ENCODE measurements at places on chromosomes 5 and 9.

- DNase-seq: no peak
Measured at GRCh38 chr5:96928931-96929708, 6.8 kb upstream of the LNPEP start.

DNA sequence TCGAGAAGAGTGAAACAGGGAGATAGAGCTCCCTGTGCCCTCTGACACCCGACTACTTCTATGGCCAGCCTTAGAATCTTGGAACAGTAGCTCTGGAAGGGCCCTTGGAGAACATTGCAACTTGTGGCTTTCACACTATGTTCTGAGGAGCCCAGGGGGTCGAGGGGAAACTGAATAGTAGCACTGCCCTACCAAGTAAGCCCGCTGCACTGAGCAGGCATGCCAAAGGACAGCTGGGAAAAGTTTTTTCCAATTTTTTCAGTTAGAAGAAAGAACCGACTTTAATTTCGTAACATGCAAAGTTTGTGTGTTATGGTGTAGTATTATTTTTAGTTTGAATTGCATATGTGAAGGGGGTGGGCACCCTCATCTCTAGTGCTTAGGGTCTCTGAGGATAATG lies 10.9 kb downstream of the SMIM3 start:
- no peak for DNase-seq

GRCh38 chr5:104977529-104977928 lies 1414.9 kb upstream of the NUDT12 start:
- no peak for DNase-seq

DNA sequence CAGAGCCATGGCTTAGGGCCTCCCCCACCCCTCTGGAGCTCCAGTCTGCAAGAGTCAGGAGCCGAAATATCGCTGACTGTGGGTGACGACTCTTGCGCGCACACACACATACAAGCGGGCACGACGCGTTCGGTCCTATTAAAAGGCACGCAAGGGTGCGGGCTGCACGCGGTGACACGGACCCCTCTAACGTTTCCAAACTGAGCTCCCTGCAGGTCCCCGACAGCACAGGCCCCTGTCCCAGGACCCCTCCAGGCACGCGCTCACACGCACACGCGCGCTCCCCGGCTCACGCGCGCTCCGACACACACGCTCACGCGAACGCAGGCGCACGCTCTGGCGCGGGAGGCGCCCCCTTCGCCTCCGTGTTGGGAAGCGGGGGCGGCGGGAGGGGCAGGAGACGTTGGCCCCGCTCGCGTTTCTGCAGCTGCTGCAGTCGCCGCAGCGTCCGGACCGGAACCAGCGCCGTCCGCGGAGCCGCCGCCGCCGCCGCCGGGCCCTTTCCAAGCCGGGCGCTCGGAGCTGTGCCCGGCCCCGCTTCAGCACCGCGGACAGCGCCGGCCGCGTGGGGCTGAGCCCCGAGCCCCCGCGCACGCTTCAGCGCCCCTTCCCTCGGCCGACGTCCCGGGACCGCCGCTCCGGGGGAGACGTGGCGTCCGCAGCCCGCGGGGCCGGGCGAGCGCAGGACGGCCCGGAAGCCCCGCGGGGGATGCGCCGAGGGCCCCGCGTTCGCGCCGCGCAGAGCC lies at the start of gene GRIN1:
GRIN1 (plus strand) TSS at position 433 of the 746 bp plus-strand sequence. CDS start 333 bp downstream, outside the sequence.
- DNase-seq: no peak

DNA sequence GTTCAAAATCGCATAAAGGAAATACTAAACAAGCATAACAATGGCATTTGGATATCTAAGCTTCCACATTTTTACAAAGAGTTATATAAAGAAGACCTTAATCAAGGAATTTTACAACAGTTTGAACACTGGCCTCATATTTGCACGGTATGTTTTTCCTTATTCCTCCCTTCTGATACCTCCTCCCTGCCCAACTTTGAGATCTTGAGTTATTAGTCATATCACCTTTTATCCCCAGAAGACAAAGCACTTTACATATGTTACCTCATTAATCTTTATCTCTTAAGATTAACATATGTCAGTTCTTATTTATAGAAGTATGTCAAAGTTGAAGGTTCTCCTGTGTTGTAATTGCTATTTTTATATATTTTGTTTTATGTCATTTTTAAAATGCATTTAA lies 29.8 kb downstream of the TDRD7 start:
- no peak for DNase-seq

DNA sequence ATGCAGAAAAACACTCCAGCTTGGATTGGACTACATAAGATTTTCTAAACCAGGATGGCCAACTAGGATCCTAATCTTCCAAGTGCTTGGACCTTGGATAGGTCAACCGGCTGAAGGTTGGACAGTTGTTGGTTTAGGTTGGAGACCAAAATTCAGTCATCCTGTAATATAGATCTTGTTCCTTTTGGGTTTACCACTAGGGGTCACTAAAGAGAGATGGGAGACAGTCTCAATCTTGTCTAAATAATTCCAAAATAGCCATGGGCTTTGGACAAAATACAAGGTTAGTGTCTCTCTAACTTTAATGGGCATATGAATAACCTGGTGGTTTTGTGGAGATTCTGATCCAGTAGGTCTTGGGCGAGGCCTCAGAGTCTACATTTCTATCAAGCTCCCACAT lies 148.7 kb upstream of the ERCC6L2 start:
- no peak for DNase-seq

- DNase-seq: no peak
Measured at GRCh38 chr9:114450181-114450580, 55.1 kb downstream of the WHRN start.

GRCh38 chr5:8329773-8330172 lies 460.8 kb downstream of the MTRR start:
- DNase-seq: no peak

- no peak for DNase-seq
Measured at GRCh38 chr5:43572357-43572756, 15.5 kb upstream of the PAIP1 start.

DNA sequence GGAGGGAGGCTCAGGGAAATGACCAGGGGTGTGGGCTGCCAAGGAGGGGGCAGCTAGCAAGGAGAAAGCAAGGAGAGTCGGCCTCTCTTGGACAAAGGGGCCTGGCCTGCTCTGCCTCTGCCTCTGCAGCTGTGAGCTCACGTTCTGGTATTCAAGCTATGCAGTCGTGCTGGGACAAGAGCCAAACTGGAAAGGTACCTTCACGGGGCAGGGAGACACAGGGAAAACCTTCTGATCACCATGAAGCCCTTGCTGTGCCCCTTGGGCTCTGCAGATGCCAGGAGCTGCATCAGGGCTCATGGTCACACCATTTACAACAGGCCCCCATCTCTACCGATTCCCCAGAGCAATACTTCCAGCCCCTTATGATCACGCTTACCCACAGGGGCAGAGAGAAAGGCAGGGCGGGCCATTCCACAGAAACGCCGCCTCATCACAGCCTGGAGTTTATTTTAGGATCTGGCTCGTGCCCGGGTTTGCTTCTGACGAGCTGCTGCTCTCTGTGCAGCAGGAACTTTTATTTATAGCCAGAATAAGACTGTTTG lies 63.2 kb downstream of the PRRT1B start:
- DNase-seq: peak; percentile 37

GRCh38 chr5:164555809-164556208 lies 1050.4 kb downstream of the MAT2B start:
- no peak for DNase-seq

DNA sequence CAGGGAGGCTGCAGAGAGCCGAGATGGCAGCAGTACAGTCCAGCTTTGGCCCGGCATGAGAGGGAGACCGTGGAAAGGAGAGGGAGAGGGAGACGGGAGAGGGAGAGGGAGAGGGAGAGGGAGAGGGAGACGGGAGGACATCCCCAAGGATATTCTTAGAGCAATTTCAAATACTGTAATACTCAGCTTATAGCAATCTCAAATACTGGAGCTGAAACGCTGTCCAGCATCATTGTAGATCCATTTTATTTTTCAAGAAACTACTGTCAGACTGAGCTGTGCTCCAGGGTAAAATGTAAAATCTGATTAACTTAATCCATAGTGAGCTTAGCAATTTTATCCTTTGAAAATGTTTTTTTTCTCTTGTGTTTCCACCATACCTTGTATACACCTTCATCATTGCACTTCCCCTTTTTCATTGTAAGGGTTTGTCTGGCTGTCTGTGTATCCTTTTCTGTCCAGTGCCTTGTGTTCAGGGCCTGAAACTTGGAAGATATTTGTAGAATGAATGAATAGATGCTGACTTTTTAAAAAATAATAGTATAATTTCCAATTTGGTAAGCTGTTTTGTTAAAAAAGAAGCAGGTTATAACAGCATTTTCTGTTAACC lies 64.0 kb upstream of the LRRC70 start:
- DNase-seq: no peak

Measured in epithelial cell of prostate (primary cell).